Fibroblast of skin of right biceps (primary cell): ENCODE measurements at places on chromosomes 16 and 17.

DNA sequence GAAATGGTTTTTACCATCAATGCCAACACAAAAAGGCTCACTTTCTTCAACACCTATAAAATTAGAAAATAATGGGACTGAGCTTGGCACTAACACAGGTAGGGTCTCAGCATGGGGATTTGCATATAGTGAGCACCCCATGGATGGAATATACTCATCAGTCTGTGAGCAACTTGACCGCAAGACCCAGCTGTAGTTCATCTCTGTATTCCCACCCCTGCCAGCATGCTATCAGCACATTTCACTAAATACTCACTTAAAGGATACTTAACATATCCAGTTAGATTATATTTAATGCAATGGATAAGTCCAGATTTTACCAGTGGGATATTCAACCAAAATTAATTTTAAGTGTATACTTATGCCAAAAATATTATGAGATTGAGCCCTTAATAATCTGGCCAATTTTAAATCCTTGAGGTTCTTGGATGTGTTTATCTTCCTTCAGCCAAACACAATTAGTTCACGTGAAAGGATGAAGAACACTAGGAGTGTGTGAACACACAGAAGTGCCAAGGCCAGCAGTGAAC, 66.7 kb downstream of the C16orf95 start:
- DNase-seq = no peak

DNA sequence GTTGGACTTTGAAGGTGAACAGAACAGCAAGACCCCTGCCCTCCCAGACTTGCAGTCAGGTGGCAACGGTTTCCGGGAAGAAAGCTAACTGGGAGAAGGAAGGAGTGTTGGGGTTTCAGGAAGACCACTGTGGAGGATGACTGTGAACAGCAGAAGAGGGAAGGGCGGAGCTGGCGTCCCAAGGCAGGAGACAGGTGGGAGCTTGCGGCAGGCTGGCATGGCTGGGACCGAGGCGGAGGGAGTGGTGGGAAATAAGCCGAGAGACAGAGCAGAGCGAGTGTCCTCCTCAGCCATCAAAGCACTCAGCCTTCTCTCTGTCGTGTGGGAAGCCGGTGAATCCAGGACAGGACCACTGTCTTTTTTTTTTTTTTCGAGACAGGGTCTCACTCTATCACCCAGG, 108.5 kb upstream of the CACNG5 start:
- no peak for DNase-seq

DNA sequence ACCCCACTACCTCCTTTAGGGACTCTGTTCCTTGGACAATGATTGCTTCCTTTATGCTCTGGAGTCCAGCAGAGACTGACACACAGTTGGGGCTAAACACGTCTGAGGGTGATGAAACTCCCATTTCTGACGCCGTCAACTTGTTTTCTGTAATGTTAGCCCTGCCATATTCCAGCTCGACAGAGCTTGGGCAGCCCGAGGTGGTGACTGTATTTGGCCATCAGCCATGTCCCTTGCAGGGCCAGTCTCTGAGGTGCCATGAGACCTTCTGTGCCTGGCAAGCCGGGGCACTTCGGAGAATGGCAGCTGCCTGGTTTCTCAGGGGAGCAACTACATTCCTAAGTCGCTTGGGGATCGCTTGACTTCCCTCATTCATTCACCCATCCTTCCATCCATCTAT, 278.9 kb upstream of the TNRC6C start:
- no peak for DNase-seq

- DNase-seq = no peak
These were observed 26.2 kb downstream of the NSMCE1 start for GRCh38 chr16:27242398-27242797.

DNA sequence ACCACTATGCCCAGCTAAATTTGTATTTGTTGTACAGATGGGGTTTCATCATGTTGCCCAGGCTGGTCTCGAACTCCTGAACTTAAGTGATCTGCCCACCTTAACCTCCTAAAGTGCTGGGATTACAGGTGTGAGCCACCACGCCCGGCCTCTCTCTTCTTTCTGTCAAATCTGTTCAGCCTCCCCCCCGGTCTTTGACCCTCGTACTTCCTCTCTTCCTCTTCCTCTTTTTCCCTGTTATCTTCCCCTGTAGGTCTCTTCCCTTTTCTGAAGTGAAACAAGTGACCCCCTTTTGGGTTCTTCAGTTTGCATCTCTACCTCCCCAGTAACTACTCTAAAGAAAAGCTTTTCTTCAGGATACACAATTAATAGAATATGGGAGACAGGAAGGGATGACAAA, 31.7 kb upstream of the DHX40 start:
- no peak for DNase-seq

DNA sequence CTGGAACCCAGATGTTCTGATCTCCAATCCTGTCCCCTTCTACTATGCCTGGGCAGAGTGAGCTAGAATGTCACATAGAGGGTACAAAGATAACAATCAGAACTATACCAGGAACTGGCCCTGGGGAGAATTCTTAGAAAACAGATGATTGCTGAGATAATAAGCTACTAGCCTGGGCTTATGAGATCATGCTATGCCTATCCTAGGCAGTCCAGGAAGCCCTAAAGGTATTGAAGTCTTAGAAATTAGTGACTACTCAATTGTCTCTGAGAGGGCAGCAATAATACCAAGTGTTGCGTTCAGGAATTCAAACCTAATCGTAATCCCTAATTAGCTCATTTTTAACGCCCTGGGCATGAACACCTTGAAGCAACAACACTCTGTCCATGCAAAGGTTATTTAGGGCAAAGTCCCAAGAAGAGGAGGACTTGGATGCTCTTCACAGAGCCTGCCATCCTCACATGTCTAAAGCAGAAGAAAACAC, 77.1 kb downstream of the MMD start:
- no peak for DNase-seq

- no peak for DNase-seq
These were observed 7.3 kb upstream of the KCTD5 start for GRCh38 chr16:2675021-2675420.

- DNase-seq = peak; percentile 37
These were observed 3.9 kb downstream of the PLEKHG4 start for GRCh38 chr16:67283039-67283825.

- no peak for DNase-seq
These were observed 21.5 kb upstream of the PHB1 start for GRCh38 chr17:49436174-49436573.

GRCh38 chr17:38994026-38994425, 26.8 kb upstream of the FBXO47 start:
- no peak for DNase-seq
